NCI-H1694 (cell line): ENCODE measurements at places on chromosomes 11 and 22.

DNA sequence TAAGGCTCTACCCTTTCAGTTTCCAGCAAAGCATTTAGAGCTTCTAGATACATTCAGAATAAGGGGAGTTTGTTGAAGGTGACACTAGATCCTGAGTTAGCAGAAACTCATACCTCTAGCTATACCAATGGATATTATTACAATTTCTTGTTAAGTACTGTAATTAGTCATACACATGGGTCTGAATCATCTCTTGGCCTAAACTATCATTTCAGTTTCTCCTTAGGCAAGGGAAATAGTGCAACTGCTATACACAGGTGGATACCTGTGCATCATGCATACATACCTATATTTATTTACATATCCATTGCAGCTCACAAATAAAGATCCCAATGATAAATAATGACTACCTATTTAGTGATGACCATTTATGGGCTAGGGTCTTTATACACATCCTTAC is 45.1 kb upstream of the PAX6 start:
- DNase-seq: no peak

DNA sequence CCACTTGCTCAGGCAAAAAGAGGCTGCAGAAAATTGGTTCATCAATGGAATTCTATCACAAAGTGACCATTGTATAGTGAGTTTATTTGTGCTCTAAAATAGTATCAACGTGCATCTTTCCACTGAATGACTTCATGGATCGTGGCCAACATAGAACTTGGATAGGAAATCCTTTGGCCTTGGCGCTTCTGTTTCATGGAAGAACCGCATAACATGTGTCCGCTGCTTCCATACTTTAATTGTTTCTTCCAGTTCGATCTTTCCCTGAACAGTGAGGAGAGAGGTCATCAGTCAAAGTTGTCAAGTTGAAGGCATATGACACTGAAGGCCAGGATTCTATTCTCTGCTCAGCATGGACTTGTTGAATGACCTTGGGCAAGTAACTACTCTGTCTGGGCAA is 4.5 kb downstream of the NDUFA6 start:
- no peak for DNase-seq

DNA sequence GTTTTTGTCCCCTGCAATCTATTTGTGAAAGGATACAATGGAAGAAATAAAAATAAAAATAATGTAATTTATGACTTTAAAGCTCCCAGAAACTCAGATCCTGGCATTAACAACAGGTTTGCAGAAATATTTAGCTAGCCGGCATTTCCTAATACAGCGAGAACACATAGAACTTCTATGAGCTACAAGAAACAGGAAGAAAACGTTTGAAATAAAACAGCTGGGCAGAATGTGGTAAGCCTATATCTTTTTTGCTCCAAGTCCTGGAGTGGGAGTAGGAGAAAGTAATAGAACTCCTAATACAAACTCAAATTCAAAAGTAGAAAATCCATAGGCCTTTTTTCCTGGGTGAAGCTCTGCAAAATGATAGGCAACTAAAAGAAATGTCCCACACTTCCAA is 29.6 kb upstream of the FIBIN start:
- no peak for DNase-seq

DNA sequence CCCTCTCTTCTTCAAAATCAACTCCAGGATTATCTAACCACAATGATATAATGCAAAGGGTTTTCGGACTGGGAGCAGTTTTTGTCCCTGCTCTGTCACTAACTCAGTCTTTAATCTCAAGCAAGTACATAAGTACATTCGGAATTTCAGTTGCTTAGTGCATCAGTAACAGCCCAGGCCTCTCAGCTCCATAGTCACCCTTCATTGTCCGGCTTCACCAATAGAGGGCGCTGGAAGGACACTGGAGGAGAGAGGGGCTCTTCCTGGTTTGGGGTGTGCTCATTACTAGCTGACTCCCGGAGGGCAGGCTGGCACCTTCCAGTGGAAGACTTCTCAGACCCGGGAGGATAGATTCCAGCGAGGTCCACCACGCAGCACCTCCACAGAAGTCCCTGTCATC is 90.4 kb upstream of the PDGFD start:
- no peak for DNase-seq

DNA sequence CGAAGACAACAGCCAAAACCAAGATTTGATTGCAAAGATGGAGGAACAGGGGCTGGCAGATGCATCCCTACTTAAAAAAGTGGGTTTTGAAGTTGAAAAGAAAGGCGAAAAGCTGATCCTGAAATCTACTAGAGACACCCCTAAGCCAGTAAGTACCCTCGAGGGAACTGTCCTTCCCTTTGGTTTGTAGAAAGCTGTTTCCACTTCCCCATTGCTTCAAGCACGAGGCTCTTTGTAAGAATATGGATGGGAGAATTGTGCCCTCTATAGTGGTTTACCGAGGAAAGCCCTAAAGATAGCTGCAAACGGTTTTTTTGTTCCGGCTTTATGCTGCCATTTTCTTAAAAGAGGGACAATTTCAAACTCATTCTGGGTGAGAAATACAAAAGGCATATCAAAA is 133.9 kb downstream of the WNT7B start:
- no peak for DNase-seq

DNA sequence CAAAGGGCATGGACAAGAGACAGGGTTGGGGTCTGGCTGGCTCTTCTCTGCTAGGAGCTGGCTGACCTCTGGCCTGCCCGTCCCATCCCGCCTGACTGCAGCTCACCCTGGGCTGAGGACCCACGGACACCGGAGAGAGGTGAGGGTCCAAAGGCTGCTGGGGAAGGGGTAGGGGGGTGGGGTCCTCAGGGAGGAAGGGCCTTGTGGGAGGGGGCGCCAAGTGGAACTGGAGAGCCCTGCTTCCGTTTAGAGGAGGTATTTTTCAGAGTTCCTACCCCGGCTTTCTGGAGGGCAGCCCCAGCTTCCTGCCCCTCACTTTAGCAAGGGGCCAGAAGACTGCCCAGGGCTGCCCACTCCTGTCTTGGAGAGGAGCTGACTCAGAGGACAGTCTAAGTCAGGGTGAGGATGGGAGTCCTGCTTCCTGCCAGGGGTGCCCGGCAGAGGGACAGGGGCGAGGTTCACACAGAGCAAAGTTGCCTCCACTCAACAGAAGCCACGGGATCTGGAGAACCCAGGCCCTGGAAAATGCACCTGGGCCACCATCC is 7.1 kb downstream of the LARGE2 start:
- DNase-seq: no peak

- DNase-seq: no peak
Observed at GRCh38 chr11:74650498-74650897, 58.1 kb downstream of the POLD3 start.
